Cerebellar nuclear complex (tissue), 1 donor: ENCODE measurements at places on chromosomes 1 and 21.

DNA sequence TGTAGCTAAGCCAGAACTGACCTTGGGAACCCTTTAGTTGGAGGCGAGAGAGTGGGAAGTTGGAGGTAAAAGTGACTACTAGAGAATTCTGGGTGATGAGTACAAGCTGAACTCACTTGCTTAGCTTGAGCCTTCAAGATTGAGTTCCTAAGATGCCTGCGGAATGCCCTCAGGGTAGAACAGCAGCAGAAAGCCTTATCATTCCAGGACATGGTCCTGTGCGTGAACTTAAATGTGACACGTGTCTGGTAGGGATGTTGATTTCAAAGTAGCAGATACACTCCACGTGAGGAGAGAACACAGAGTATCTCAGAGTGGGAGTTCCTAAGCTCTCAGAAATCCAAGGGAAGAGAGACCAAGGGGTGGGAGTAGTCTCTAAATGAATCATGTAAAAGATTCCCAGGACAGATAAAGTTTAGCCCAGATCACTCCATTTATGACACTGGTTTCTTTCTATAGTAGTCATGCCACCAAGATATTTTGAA, 60.1 kb downstream of the KCNK1 start:
- DNase-seq: no peak

DNA sequence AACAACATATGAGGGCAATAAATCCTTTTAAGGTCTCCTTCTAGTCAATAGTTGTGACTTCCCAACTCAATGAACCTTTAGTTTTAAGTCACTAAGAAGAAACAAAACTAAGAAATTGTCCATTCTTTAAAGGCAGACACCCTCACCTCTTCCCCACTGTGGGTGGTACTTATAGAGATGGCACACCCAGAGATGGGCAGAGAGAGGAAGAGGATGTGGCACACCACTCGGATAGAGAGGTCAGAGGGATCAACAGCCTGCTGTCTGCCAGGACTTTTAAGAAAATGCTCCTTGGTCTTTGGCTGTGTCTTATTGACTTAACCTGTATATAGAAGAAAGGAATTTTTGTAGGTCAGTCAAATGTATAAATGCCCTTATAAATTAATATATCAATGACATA, 45.1 kb downstream of the FASLG start:
- DNase-seq: no peak

DNA sequence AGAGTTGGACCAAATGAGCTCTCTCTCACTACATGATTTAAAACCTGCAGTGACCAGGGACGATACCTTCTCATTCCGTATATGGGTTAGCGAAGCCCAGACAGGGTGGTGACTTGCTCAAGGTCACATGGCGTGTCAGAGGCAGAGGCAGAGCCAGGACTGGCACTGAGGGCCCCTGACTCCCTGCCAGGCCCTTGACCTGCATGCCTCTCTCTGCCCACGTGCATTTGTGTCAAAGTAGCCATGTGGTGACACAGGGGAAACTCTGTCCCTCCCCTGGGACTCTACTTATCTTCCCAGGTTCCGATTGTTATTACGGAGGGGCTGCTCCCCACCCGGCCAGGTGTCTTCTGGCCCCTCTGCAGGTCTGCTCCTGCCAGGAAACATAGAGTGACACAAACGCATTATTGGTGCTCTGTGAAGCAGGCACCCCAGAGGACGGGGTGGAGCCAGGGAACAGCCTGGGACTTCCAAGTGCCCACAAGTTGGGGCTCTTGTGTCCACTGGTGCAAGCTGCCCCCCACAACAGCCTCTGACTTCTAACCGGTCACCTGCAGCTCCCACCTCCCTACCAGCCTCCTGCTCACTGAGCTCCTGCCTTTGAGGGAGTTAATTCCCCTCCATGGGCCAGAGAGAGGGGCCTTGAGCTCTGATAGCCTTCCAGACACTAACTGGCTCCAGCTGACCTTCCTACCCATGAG, 7.3 kb upstream of the TINAGL1 start:
- DNase-seq: no peak

- DNase-seq: no peak
Observed at GRCh38 chr21:26177746-26178426, 7.3 kb upstream of the APP start.

- no peak for DNase-seq
Observed at GRCh38 chr1:236508593-236509027, 15.2 kb upstream of the LGALS8 start.

DNA sequence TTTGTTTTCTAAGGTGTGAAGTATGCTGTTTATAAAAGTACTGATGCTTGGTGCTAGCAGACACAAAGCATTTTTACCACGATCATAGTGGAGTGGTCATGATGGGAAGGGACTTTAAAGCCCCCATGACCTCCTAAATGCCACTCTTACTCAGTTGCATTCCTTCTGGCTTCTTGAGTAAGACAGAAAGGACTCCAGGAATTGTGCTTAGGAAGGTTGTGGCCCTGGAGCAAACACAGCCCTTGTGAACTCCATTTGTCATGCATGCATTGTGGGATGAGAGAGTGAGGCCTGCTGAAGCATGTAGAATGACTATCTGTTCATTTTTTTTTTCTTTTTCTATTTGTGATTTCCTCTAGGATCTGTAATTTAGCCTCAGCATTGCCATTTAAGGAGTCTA, 34.2 kb downstream of the AK5 start:
- no peak for DNase-seq

DNA sequence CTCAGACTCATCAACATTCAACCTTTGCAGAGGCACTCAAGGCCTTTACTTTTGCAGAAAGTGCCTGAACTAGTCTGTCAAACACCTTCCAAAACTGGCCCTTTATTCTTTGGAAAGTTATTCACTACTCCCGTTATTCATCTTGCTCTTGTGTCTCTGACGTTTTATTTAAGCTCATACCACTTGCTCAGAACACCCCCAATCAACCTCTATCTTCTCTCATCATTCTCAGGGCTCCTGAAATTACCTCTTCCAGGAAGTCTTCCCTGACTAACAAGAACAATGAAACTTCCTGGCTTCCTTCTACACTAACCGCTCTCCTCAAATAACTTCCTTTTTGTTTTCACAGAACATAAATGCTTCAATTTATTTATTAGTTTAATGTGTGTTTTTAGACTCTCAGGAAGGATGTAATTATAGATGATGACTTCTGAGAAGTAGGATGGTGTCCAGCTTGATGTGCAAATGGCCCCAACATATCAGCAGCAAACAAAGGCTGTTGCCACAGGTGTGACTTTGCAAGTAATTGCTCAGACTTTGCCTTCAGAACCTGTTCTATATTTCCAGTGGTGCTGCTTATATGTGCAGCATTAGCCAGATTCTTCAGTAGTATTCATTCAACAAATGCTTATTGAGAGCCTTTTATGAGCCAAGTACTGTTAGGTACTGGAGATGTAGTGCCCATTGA, 22.8 kb upstream of the BATF3 start:
- no peak for DNase-seq

DNA sequence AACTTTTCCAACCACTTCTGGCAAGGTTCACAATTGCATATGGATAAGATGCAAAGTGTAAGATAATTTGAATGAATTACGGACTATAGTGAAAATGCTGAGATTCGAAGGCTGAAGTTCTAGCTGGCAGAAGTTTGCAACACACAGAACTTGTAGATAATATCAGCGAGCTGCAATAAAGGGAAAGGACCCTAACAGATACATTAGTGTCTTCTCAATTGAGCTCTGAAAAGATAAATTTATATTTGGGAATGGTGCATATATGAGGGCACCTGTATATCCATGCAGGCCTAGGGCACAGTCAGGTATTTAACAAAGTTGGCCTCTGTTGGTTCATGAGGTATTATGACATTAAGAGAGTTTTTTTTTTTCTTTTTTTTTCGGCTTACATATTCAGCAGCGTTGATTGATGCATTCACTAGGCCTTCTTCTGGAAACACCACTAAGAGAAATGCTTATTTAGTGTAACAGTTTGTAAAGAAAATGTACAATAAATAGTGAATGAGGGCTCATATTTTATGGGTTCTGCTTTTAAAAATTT, 2.2 kb downstream of the NFIA start:
- no peak for DNase-seq

GRCh38 chr21:45990741-45991605, 9.4 kb downstream of the COL6A1 start:
- no peak for DNase-seq

GRCh38 chr1:192443616-192444015, 126.8 kb downstream of the RGS21 start:
- no peak for DNase-seq

DNA sequence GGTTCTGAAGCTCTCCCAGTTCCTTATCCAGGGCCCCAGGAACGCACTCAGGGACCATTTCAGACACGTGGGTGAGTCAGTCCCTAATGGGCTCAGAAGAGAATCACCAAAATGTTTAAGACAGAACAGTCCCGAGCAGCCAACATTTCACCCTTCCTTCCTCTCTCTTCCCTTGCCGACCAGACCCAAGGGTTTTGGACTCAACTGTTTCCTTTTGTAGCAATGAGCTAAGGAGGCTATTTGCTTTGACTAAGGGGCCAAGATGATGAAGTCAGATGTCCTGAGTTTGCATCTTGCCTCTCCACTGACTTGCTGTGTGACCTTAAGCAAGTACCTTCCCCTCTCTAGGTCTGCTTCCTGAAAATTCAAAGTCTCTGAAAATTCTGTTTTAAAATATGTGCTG, 472.3 kb upstream of the VAMP3 start:
- DNase-seq: no peak

- DNase-seq: no peak
Observed at GRCh38 chr21:45209685-45210284, 77.9 kb downstream of the POFUT2 start.

- DNase-seq: no peak
Observed at GRCh38 chr1:110019770-110020169, 14.7 kb upstream of the STRIP1 start.

GRCh38 chr1:190478149-190479049, 735 bp upstream of the BRINP3 start:
- peak; percentile 44 for DNase-seq

DNA sequence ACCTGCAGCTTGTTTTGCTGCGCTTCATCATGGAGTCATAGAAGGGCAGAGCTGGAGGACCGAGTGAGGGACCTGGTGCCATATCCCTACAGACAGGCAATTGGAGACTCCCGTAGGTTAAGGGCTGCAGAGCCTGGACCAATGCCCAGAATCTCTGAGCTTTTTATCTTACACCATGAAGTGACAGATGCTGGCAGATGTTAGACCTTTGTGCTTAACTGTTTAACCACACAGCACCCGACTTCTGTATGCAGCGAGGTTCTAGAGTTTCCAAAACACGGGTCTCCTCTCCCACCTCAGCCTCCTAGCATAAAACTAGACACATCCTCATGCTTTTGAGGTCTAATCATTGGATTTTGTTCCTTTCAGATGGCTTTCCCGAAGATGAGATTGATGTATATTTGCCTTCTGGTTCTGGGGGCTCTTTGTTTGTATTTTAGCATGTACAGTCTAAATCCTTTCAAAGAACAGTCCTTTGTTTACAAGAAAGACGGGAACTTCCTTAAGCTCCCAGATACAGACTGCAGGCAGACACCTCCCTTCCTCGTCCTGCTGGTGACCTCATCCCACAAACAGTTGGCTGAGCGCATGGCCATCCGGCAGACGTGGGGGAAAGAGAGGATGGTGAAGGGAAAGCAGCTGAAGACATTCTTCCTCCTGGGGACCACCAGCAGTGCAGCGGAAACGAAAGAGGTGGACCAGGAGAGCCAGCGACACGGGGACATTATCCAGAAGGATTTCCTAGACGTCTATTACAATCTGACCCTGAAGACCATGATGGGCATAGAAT, 47.6 kb downstream of the B3GALT5 start:
- DNase-seq: no peak

GRCh38 chr21:43211760-43212115, 42.9 kb downstream of the CRYAA start:
- DNase-seq: no peak

- DNase-seq: no peak
Observed at GRCh38 chr1:116110567-116111523, at the start of gene MAB21L3. Gene MAB21L3 (plus strand): TSS chr1:116111399. CDS start chr1:116112616, 1,217 bp downstream.

- no peak for DNase-seq
Observed at GRCh38 chr1:198153804-198154203, 3.0 kb upstream of the NEK7 start.

DNA sequence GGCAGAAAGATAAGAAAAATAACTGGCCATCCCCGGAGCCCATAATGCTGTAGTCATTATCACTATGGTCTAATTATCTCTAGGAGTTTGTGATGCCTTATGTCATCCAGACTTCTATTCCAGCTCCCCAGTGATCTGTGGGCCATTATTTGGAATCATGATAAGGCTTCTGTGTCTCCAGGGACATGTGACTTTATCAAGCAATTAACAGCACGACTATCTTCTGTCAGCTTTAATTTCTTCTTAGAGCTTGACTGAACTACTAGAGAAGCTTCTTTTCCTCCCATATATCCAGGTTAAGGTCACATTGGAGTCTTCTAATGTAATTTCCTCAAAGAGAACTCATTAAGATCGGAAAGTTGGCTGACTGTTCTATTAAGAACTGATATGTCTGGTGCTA, 100.4 kb downstream of the LHX8 start:
- DNase-seq: no peak

DNA sequence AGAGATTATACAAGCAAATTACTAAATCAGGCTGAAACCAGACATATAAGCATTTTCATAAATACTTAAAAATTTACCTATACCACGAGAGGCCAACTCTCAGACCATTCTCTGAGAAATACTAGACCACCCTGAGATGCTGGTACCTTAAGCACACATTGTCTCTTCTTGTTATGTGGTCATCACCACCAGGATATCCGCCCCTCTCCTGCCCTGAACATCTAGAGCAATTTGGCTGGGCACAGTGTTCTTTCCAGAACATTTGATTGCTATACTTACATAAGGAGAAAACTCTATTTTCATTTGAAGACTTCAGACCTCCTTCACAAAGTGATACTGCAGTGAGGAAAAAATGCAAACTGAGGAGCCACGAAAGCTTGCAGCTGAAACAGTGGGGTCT, 36.2 kb upstream of the DUSP10 start:
- DNase-seq: no peak

DNA sequence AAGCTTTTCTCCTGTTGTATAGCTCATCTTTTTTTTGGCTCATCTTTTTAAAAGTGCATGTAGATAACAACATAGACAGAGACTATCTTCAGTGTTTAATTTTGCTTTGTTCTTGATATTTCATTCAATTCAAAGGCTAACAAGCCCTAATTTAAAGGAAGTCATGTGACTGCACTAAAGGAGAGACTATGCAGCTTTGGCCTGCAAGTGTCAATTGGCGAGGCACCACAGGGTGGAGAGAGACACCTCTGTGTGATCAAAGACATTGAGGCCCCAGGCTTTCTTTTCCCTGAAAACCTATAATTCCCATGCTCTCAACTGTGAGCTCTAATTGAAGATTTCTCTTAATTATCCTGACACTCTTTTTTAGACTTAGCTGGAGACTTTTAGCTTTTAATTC, 53.6 kb downstream of the CHODL start:
- DNase-seq: no peak

- DNase-seq: no peak
Observed at GRCh38 chr21:28200726-28201125, 792.0 kb downstream of the LTN1 start.

DNA sequence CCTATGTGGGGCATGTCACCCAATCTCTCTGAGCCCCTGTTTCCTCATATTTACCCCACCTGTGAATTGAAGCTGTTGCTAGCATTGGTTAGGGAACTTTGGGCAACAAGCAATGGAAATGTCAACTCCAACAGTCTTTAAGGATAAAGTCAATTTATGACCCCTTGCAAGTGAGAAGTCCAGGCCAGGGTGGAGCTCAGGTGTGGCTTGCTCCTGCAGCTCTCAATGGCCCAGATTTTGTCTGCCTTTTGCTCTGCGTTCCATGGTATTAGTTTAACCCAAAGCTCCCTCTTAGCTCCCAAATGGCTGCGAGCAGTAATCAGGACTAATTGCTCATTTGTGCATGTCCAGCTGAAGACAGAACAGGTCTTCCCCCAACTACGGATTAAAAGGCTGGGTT, 70.4 kb upstream of the ABCG1 start:
- no peak for DNase-seq
